PC-3 (cell line): ENCODE measurements at places on chromosomes 1 and 21. TPM values are rescaled to one million over a fixed set of nuclear protein-coding genes. Genes with fewer than 3 reads are reported as not detected.

DNA sequence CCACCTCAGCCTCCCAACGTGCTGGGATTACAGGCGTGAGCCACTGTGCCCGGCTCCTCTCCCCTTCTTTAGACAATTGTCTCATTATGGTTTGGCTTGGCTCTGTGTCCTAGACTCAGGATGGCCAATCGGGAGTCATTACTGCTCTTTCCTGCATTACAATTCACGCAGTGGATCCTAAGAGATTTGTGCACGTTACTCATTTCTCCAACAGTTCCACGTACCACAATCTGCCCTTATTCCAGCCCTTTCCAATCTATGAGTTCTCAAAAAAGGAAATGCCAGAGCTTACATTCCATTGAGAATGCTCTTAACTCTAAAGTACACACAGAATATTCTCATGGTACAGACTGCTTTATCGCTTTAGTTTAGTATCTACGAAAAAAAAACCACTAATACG, 357.0 kb downstream of the GPATCH2 start:
- no peak overlapping the region for H3K4me3 ChIP-seq
- peak; percentile 23 for DNase-seq
- peaks cover 46% of the 10 kb centered on the region for H3K4me1 ChIP-seq
- H3K27me3 ChIP-seq: no peaks in the 10 kb centered on the region

GRCh38 chr1:31679676-31680230, 24.1 kb downstream of the COL16A1 start:
- no peaks in the 10 kb centered on the region for H3K27me3 ChIP-seq
- H3K4me1 ChIP-seq: no peaks in the 10 kb centered on the region
- H3K36me3 ChIP-seq: no peaks in the 10 kb centered on the region
- no peak for DNase-seq
- H3K27ac ChIP-seq: no peak overlapping the region

Gene MAP3K21
- 13.7 and 17.1 TPM in 2 replicates for total RNA-seq

Gene AMY1C
- not detected in 2 replicates for total RNA-seq

Gene GNG12
- 54.1 and 66.1 TPM in 2 replicates for total RNA-seq

DNA sequence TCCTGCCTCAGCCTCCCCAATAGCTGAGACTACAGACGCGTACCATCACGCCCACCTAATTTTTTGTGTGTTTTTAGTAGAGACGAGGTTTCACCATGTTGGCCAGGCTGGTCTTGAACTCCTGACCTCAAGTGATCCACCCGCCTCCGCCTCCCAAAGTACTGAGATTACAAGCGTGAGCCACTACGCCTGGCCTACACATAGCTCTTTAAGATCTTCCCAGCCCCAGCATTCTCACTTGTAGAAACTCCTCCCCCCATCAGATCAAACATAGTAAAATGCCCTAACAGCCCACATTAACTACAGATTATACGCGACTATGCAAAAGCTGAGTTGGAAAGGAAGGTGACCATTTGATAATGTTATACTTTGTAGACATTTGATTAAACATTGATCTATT, 634.8 kb downstream of the MATN1 start:
- DNase-seq: no peak
- peaks cover 10% of the 10 kb centered on the region for H3K4me1 ChIP-seq
- no peaks in the 10 kb centered on the region for H3K36me3 ChIP-seq
- no peaks in the 10 kb centered on the region for H3K27me3 ChIP-seq
- H3K4me3 ChIP-seq: no peak overlapping the region
- no peak overlapping the region for H3K27ac ChIP-seq

GRCh38 chr1:41794031-41794430, 124.7 kb downstream of the HIVEP3 start:
- no peaks in the 10 kb centered on the region for H3K27me3 ChIP-seq
- no peak overlapping the region for H3K4me3 ChIP-seq
- H3K4me1 ChIP-seq: peaks cover 4% of the 10 kb centered on the region; the same call in 1 of the 2 replicates
- no peak for DNase-seq
- no peaks in the 10 kb centered on the region for H3K36me3 ChIP-seq

Gene MSH4
- total RNA-seq: 0.17 TPM in 1 of 2 replicates, not detected in the other

- no peaks in the 10 kb centered on the region for H3K36me3 ChIP-seq
- no peak for DNase-seq
- H3K27ac ChIP-seq: no peak overlapping the region
- H3K27me3 ChIP-seq: no peaks in the 10 kb centered on the region
- H3K4me1 ChIP-seq: peaks cover 14% of the 10 kb centered on the region
- no peak overlapping the region for H3K4me3 ChIP-seq
These were observed 3.8 kb upstream of the GALE start for GRCh38 chr1:23804183-23804835.

- H3K4me3 ChIP-seq: no peak overlapping the region
- H3K27ac ChIP-seq: no peak overlapping the region
- no peaks in the 10 kb centered on the region for H3K27me3 ChIP-seq
- H3K36me3 ChIP-seq: no peaks in the 10 kb centered on the region; the same call in 1 of the 2 replicates
- no peak for DNase-seq
These were observed 54.5 kb downstream of the TBCE start for GRCh38 chr1:235421751-235422150.

Gene GSTM3
- total RNA-seq: 76.6 and 80.9 TPM in 2 replicates

Gene LCE2C
- total RNA-seq: not detected in 2 replicates

- H3K4me1 ChIP-seq: peaks cover 44% of the 10 kb centered on the region
- H3K36me3 ChIP-seq: no peaks in the 10 kb centered on the region
- no peaks in the 10 kb centered on the region for H3K27me3 ChIP-seq
- peak overlapping the region; percentile 80 for H3K4me3 ChIP-seq
- DNase-seq: peak; percentile 43
- peak overlapping the region; percentile 29; the same call in 1 of the 2 replicates for H3K27ac ChIP-seq
These were observed 51.9 kb upstream of the SYNC start for GRCh38 chr1:32754317-32755097.

GRCh38 chr1:27403065-27403726, 10.8 kb downstream of the GPR3 start:
- no peaks in the 10 kb centered on the region for H3K27me3 ChIP-seq
- no peak overlapping the region for H3K4me3 ChIP-seq
- H3K36me3 ChIP-seq: peaks cover 11% of the 10 kb centered on the region

Gene TMPRSS3
- total RNA-seq: not detected in 2 replicates

- H3K4me3 ChIP-seq: no peak overlapping the region
- DNase-seq: peak; percentile 10
- peaks cover 18% of the 10 kb centered on the region for H3K36me3 ChIP-seq
- no peaks in the 10 kb centered on the region for H3K27me3 ChIP-seq
These were observed 13.0 kb upstream of the LTN1 start for GRCh38 chr21:29005696-29006095.

Gene TCEA3
- total RNA-seq: 18.7 and 23.6 TPM in 2 replicates

Gene SPRR5
- total RNA-seq: not detected in 2 replicates

DNA sequence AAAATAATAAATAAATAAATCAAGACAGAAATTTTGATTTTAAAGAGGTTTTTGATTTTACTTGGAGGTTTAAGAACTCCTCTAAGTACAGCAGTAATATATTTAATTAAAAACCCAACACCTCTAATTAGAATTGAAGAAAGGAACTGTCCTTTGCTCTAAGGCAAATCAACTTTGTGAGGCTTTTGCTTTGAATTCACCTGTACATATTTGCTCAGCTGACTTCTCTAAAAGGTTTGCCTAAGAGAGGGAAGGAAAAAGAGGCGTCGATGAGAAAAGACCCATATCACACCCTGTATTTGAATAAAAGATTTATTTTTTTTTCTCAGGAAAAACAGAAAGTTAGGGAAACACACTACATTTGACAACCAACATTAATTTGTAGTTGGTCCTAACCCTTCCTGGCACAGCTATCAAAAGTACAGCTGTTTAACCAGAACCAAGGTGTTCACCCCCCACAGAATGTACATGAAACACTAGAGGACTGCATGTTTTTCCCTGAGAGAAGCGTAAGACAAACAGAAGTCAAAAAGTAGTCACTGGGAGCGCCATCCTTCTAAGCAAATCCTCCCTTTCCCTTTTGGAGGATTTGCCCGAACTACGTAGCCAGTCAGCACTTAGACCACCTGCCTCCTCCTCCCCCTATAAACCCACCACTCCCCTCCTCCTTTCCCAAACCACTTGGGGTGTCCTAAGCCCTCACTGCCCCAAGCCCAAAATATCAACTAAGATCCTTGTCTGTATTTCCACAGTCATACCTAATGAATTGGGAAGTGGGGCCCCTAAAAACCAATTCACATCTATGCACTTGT, 4.9 kb downstream of the MCL1 start:
- H3K27ac ChIP-seq: peak overlapping the region; percentile 2; the same call in 1 of the 2 replicates
- no peaks in the 10 kb centered on the region for H3K27me3 ChIP-seq
- peaks cover 68% of the 10 kb centered on the region for H3K36me3 ChIP-seq
- H3K4me1 ChIP-seq: peaks cover 36% of the 10 kb centered on the region

- H3K36me3 ChIP-seq: no peaks in the 10 kb centered on the region
- 0 out of 2 replicates have a peak overlapping the region, but pooled peaks have one; percentile 29 for H3K4me3 ChIP-seq
- H3K4me1 ChIP-seq: peaks cover 60% of the 10 kb centered on the region
- no peak for DNase-seq
These were observed 184.9 kb upstream of the ATP1B1 start for GRCh38 chr1:168921629-168922028.

Gene WASF2
- total RNA-seq: 20.7 and 32.4 TPM in 2 replicates

- no peaks in the 10 kb centered on the region for H3K27me3 ChIP-seq
- DNase-seq: no peak
- no peak overlapping the region for H3K4me3 ChIP-seq
- H3K27ac ChIP-seq: no peak overlapping the region
These were observed 11.7 kb downstream of the TNFRSF1B start for GRCh38 chr1:12178511-12178910.

Gene EXO1
- total RNA-seq: 41.3 and 53.6 TPM in 2 replicates

- no peaks in the 10 kb centered on the region for H3K4me1 ChIP-seq
- H3K27me3 ChIP-seq: no peaks in the 10 kb centered on the region
- H3K4me3 ChIP-seq: no peak overlapping the region
- DNase-seq: no peak
- H3K36me3 ChIP-seq: no peaks in the 10 kb centered on the region
- no peak overlapping the region for H3K27ac ChIP-seq
These were observed 11.4 kb upstream of the MNDA start for GRCh38 chr1:158819461-158820443.

Gene EPHA2
- 459 and 567 TPM in 2 replicates for total RNA-seq

DNA sequence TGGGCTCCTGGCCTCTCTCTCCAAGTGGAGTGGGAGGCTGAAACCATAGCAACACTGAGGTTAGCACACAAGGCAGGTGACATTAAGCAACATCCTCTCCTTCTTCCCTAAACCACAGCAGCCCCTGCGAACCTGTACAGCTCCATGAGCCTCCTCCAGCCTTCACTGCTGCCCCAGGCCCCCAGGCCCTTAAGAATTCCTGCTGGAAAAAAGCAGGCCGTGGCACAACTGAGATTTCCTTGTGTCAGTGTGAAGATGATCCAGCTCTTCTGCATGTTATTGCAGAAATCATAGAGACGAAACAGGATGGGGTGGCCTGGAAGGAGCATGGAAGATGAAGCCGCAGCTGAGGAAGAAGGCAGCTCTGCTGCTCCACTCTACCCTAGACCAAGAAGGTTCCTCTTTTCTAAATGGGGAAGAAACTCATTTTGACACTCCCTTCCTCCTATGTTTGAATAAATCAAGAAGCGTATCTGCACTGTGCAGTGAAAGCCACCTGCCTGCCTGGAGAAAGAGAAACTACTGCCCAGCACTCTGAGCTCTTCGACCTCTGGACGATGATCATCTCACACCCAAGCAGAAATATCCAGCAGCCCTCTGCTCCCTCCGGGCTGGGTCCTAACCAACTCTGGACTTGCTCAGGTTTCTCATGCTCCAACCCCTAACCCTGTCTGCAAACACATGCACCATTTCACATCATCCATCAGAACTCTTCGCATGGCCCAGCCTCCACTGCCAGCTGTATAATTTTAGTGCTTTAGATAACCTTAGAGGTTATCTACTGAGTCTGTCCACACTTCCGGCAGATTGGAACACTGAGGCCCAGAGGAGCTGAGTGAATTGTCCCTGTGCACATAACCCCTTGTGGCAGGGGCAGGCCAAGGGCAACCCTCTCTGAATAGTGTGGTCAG, 20.7 kb downstream of the SH3BP5L start:
- H3K4me1 ChIP-seq: peaks cover under 1% of the 10 kb centered on the region
- H3K4me3 ChIP-seq: no peak overlapping the region
- no peaks in the 10 kb centered on the region for H3K36me3 ChIP-seq

GRCh38 chr1:110607536-110608230, 1.5 kb upstream of the KCNA2 start:
- H3K27me3 ChIP-seq: peaks cover 75% of the 10 kb centered on the region
- no peak for DNase-seq
- H3K4me3 ChIP-seq: no peak overlapping the region
- no peak overlapping the region for H3K27ac ChIP-seq

- no peak overlapping the region for H3K27ac ChIP-seq
- DNase-seq: no peak
- H3K27me3 ChIP-seq: no peaks in the 10 kb centered on the region
These were observed 43.5 kb upstream of the NEK7 start for GRCh38 chr1:198113342-198113750.

Gene KDF1
- total RNA-seq: 21.7 and 22.9 TPM in 2 replicates

DNA sequence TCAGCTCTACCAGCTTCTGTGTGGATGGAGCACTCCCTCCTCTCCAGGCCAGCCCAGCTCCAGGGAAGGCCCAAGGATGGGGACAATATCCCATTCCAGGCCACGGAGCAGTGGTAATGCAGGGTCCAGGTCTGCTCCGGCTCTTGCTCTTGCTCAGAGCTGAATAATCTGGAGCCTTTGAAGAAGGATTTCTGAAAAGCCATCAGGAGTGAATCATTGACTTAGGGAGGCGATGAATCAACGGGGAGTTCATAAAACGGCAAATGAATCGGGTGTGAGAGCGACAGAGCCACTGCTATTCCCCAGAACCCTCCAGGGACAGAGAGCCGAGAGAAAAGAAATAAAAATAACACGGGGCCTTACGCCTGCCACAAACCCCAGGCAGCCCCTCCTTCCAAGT, 7.7 kb downstream of the POU3F1 start:
- peak; percentile 62 for DNase-seq
- H3K36me3 ChIP-seq: no peaks in the 10 kb centered on the region
- peaks cover 4% of the 10 kb centered on the region; the same call in 1 of the 2 replicates for H3K4me1 ChIP-seq
- H3K27me3 ChIP-seq: peaks cover 7% of the 10 kb centered on the region; the same call in 1 of the 2 replicates

DNA sequence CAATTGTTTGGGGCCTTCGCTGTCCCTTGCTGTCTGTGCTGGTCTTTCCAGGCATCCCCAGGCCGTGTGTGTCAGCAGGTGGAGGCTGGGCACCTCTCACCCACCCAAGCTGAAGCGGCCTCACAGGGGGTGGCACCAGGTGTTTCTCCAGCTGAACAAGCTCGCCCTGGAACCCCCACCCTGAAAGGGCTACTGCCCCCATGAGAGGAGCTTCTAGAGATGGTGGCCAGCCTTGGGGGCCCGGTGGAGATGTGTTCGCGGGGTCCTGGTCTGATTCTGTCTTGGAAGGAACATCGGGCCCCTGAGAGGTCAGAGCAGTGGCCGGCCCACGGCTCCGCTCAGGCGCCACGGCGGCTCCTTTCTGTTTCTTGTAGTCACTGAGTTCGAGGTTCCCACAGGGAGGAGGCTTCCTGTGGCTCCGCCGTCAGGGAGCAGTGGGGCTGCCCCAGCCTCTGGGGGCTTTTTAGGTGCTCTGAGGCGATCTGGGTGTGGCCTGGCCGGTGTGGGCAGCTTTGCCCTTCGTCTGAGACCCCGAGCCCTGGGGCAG, 46.9 kb downstream of the SKI start:
- H3K4me3 ChIP-seq: no peak overlapping the region
- no peak overlapping the region for H3K27ac ChIP-seq
- DNase-seq: no peak
- H3K4me1 ChIP-seq: no peaks in the 10 kb centered on the region

GRCh38 chr1:45051005-45051772, 39.1 kb downstream of the UROD start:
- no peak for DNase-seq
- no peaks in the 10 kb centered on the region for H3K27me3 ChIP-seq
- H3K27ac ChIP-seq: no peak overlapping the region
- no peaks in the 10 kb centered on the region for H3K36me3 ChIP-seq
- no peak overlapping the region for H3K4me3 ChIP-seq
- H3K4me1 ChIP-seq: no peaks in the 10 kb centered on the region

GRCh38 chr1:27562534-27563340, 41.2 kb downstream of the AHDC1 start:
- H3K27me3 ChIP-seq: no peaks in the 10 kb centered on the region
- H3K27ac ChIP-seq: peak overlapping the region; percentile 90
- no peak overlapping the region for H3K4me3 ChIP-seq
- H3K36me3 ChIP-seq: peaks cover 4% of the 10 kb centered on the region; the same call in 1 of the 2 replicates
